ENCODE measurements at places on chromosomes 11 and 22.
A peak's percentile ranks its signal among the peaks of the same experiment; 100 is the strongest.

GRCh38 chr11:44529895-44530412 is 35.5 kb upstream of the CD82 start:
- DNase-seq, result no peak

DNA sequence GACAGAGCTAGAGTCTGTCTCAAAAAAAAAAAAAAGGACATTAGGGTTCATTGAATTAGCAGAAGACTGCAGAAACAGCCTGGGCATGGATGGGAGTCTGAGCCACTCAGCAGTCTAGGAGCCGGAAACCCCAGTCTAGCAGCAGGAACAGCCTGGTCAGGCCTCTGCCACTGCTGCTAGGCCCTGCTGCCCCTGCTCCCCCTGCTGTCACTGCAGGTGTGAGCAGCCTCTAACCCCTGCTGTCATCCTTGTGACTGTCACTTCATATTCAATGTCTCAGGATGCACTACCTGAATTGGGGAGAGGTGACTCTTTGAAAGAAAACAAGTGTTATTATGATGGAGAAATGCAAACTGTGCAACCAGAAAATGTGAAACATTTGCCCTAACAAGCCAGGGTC is 7.0 kb upstream of the DDX17 start:
- no peak for DNase-seq

DNA sequence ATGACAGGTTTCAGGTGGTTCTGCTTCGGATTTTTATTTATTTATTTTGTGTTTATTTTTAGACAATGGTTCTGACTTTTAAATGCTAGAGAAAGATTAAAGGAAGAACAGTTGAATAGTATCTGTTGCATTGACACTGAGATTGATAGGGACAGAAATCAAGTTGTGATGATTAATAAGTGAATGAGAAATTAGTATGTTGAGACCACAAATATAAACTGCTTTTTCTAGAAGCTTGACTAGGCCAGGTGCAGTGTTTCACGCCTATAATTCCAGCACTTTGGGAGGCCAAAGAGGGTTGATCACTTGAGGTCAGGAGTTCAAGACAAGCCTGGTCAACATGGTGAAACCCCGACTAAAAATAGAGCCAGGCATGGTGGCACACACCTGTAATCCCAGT is 65.1 kb upstream of the TNRC6B start:
- no peak for DNase-seq

DNA sequence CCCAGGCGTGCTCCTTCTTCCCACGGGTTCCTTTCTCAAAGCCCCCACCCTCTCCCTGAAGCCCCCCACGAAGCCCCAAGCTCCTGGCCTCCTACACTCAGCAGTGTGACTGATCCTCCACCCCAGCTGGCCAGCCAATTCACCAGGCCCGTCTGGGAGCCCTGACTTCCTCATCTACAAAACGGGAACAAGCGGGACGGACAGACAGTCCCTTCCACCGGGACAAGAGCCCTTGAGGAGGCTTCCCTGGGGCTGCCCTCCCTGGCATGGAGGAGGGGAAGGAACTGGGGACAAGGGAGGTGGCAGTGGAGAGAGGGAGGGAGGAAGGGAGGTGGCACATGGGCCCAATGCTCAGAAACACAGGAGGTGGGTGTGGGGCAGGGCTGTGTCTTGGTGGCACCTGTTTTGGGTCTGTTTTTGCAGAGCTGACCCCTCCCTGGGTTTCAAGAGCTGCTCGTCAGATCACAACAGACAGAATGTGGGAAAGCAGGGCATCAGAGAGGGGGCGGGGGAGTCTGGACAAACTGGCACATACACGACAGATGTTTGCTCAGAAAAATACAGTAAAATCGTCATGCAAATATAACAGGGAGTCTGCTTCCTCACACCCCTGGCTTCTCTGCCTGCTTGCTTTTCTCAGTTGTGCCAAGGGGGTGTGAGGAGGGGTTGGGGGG is 56.8 kb downstream of the ELFN2 start:
- no peak for DNase-seq

GRCh38 chr11:86722006-86722405 is 49.6 kb upstream of the ME3 start:
- no peak for DNase-seq

GRCh38 chr11:73228268-73229134 is 10.4 kb downstream of the P2RY2 start:
- no peak for DNase-seq

GRCh38 chr11:116275635-116276034 is 497.2 kb downstream of the BUD13 start:
- DNase-seq, result no peak

DNA sequence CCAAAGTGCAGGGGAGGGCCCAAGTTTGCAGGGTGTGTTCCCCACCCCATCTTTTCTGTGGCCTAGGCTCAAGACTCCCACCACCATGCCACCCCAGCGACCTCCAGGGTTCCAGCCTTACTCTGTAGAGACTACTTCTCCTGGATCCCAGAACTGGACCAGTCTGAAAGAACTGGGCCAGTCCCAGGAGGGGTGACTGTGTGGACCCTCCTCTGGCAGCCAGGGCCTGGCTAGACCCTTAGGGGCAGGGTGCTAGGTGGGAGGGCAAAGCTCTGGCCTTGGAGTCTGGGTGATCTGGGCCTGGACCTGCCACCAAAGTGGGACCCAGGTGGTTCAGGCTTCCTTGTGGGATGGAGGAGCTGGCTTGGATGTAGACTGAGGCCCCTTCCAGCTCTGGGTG is 41.8 kb upstream of the ACCSL start:
- DNase-seq, result no peak

- DNase-seq, result no peak
These were observed 54.7 kb upstream of the PRDM11 start for GRCh38 chr11:45091563-45092403.

- DNase-seq, result no peak
These were observed 6.7 kb upstream of the GSTP1 start for GRCh38 chr11:67576735-67577475.

GRCh38 chr11:127063241-127063640 is 62.7 kb upstream of the KIRREL3 start:
- no peak for DNase-seq

GRCh38 chr11:127023991-127024390 is 23.4 kb upstream of the KIRREL3 start:
- no peak for DNase-seq

GRCh38 chr11:119347242-119347641 is 737 bp upstream of the MFRP start:
- no peak for DNase-seq

DNA sequence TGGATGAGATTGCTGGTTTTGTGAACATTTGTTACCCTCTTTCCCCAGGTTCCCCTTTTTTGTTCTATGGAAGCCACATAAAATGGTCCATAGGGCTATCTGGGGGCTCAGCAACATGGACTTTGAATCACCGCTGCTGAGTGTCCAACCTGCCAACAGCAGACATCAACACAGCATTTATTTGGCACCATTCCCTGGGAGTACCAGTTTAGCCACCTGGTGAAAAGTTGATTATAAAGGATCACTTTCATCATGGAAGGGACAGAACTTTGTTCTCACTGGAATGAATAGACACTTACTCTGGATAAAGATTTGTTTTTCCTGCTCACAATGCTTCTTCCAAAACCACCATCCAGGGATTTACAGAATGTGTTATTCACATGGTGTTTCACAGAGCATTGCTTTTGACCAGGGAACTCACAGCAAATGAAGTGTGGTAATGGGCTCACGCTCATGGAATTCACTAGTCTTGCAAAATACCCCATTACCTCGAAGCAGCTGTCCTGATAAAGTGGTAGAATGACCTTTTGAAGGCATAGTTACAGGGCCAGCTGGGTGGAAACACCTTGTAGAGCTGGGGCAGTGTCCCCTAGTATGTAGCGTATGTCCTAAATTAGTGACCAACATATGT is 43.9 kb downstream of the ADM start:
- no peak for DNase-seq

GRCh38 chr11:47002390-47002789 is 65.8 kb downstream of the CSTPP1 start:
- no peak for DNase-seq

- no peak for DNase-seq
These were observed 60.5 kb downstream of the OSBP2 start for GRCh38 chr22:30754971-30755758.

DNA sequence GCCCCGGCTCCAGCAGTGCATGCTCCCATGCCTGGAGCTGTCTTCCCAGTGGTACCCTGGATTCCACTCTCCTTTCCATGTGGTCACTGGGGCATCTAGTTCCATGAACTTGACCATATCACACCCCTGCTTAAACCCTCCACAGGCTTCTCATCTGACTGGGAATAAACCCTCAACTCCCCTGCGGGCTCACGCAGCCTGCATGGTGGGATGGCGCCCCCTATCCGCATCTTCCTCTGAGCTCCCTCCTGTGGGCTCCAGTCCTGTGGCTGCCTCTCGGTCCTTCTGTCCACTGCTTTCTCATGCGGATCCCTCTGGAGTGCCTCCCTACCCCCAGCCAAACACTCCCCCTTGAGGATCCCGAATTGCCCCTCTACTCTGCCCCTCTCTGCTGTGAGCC is 41.4 kb upstream of the TTLL12 start:
- DNase-seq, result no peak

DNA sequence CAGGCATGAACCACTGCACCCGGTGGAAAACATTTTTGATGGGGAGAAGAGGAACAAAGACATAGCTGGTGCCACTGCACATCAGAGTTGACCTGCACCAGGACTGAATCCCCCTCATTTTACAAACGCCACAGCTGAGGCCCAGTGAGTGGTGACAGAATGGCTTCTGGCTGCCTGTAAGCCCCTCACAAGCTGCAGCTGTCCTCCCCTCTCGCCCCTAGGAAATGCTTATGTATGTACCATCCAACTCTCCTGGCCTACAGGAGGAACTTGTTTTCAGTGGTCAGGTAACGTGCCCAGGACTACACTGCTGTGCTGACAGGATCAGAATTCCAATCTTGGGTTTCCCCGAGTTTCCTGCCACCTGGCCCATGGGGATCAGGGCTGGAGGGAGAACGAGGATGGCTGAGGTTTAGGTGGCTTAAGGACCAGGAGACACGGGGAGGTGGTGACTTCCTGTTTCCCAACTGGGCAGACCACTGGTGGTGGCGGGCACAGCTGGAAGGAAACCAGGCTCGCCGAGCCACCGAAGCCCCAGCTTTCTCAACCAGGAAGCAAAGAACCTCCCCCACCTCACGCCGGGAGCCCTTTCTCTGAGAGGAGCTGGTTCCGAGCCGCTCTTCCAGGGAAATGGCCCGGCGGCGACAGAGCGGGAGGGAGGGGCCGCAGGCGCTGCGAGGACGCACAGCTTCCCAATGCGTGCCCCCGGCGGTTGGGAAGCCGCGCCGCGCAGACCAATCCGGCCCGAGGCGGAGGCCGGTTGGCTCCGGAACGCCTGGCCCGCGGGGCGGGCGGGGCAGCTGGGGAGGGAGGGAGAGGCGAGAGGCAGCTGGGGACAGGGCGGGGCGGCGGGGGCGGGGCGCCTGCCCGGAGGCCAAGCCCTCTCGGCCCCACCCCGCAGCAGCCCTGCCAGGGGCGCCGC is 1.0 kb upstream of the LRFN4 start:
- peak; percentile 55 for DNase-seq

DNA sequence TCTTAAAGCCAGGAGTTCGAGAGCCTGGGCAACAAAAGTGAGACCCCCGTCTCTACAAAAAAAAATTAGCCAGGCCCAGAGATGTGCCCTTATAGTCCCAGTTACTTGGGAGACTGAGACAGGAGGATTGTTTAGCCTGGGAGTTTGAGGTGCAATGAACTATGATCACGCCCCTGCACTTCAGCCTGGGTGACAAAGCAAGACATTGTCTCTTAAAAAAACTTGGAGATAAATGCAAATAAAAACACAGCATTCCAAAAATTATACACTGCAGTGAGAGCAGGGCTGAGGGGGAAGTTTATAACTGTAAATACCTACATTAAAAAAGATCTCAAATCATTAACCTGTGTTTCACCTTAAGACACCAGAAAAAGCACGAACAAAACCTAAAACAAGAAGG is 22.1 kb downstream of the AP2A2 start:
- DNase-seq, result no peak

GRCh38 chr22:43485502-43486089 is 73.8 kb downstream of the MPPED1 start:
- DNase-seq, result no peak

DNA sequence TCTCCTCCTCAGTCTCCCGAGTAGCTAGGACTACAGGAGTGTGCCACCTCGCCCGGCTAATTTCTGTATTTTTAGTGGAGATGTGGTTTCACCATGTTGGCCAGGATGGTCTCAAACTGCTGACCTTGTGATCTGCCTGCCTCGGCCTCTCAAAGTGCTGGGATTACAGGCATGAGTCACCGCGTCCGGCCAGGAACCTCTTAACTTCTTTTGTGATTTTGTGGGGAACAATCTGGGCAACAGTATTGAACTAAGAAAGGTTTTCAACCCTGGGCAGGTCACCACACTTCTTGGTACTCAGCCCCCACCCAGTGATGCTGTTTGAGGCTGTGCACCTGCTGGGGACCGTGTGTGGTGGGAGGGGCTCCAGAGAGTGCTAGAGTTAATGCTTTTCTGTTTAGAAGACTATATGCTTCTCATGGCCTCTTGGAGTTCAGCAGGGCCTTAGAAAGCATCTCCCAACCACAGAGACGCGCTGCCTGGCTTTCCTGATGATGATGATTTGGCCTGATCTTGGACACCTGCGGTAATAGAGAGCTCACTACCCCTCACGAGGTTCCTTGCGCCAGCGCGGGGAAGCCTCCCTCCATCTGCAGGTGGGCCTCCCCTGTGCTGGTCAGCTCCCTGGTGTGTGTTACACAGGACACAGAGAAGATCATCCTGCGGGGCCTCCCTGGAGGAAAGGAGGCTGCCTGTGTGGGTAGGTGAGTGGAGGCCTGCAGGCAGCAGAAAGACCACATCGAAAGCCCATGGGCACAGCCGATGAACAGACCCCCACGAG is 1.2 kb downstream of the DENND6B start:
- no peak for DNase-seq

GRCh38 chr11:6717426-6717825 is 34.3 kb upstream of the MRPL17 start:
- DNase-seq, result no peak

GRCh38 chr22:43191831-43192230 is 4.9 kb upstream of the TTLL12 start:
- no peak for DNase-seq

- no peak for DNase-seq
These were observed 73.9 kb downstream of the CTTN start for GRCh38 chr11:70472240-70472639.

DNA sequence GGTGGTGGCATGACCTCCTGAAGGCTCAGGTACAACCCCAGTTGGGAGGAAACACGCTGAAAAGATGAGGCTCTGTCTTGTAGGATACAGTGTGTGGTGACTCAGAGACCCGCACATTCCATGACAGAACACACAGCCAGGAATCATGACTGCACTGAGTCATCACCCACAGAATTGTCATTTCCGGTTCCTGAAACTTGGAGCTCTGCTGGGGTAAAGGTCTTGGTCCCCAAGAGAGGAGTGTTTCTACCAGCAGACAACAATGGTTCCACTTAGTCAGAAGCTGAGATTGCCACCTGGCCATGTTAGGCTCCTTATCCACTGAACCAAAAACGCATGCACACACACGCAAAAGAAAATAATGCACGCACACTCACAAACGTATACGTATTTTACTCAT is 31.5 kb upstream of the CYB5R3 start:
- no peak for DNase-seq

GRCh38 chr22:30245985-30246813 is at the start of gene LIF:
LIF (minus strand) TSS chr22:30246759; CDS start chr22:30246695, 64 bp downstream.
- DNase-seq, result no peak

- DNase-seq, result no peak
These were observed 194.9 kb downstream of the SWAP70 start for GRCh38 chr11:9858822-9859221.

GRCh38 chr11:132334769-132335280 is 964.4 kb downstream of the NTM start:
- DNase-seq, result no peak
